Testis (tissue), 5 donors: ENCODE measurements at places on chromosomes 16 and 17. TPM values are rescaled to one million over a fixed set of nuclear protein-coding genes. Genes with fewer than 3 reads are reported as not detected.

DNA sequence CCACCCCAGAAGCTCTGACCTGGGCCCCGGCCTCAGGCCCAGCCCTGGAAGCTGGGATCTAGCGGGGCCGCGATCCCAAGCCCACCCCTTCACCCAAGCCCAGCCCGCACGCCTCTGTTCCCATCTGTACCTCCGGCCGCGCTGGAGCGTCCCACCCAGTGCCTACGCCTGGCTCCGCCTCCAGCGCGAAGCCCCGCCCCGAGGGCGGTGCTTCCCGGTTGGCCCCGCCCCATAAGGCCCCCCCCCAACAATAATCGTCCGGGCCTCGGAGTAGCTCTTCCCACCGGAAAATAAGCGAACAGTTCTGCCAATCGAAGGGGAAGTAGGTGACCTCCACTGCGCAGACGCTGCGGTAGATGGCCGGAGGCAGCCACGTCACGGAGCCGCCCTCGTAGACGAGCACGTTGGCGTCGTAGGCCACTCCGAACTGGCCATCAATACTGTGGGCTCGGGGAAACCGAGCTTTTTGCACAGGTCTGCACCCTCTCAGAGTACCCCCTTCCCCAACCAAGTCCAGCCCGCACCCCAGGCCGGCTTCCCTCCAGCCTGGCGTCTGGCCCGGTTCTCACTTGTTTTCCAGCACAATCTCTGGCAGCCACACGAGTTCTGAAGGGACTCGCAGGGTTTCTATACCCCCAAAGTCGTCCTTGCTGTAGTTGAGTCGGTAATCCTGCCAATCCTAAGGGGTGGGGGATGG is 1.1 kb downstream of the CHRNE start:
- peaks cover 8% of the 10 kb centered on the region for H3K4me1 ChIP-seq
- H3K36me3 ChIP-seq = no peaks in the 10 kb centered on the region
- H3K27ac ChIP-seq = no peak overlapping the region
- peak; percentile 54 for DNase-seq
- no peaks in the 10 kb centered on the region for H3K27me3 ChIP-seq

GRCh38 chr16:23900480-23901177 is 64.8 kb downstream of the PRKCB start:
- H3K36me3 ChIP-seq = no peaks in the 10 kb centered on the region
- H3K27me3 ChIP-seq = no peaks in the 10 kb centered on the region
- H3K4me1 ChIP-seq = peaks cover 13% of the 10 kb centered on the region
- H3K27ac ChIP-seq = no peak overlapping the region
- H3K4me3 ChIP-seq = no peak overlapping the region

DNA sequence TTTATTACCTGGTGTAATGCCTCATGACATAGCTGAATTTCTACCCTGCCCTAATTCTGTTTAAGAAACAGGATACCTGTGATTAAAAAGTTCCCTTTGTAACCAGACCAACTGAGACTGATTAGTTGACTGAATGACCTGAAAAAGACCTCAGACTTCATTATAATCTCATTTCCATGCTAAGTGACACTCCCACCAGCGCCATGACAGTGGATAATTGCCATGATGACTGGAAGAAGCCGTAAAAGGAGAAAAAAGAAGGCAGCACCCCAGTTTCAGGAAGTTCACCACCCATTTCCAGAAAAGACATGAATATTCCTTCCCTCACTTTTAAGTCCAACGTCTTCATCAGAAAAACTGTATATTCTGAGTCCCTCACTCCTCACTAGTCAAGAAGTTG is 125.6 kb upstream of the HS3ST4 start:
- no peaks in the 10 kb centered on the region for H3K36me3 ChIP-seq
- no peak for DNase-seq
- no peak overlapping the region for H3K27ac ChIP-seq
- H3K27me3 ChIP-seq = no peaks in the 10 kb centered on the region

DNA sequence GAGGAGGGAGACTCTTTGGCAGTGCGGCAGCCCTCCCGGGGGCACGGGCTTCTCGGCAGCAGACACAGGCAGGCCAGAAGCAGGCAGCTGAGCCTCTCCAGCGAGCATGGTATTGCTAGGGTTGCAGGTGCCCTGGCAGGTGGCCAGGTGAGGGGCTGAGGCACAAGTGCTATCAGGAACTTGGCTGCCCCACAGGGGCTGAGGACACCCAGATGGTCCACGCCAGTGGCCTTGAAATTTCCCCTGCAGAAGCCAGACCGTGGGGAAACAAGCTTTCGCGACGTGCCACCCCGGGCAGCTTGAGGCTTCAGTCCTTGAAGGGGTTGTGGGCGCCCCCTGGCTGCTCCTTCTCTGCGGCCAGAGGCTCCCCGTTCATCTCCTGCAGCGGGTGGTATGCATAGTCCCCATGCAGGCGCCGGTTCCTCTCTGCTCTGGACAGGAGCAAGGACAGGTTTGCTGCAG is 8.5 kb downstream of the NAGPA start:
- no peaks in the 10 kb centered on the region for H3K27me3 ChIP-seq
- H3K4me3 ChIP-seq = no peak overlapping the region
- peak; percentile 71 for DNase-seq

- no peaks in the 10 kb centered on the region for H3K27me3 ChIP-seq
- H3K4me1 ChIP-seq = peaks cover 10% of the 10 kb centered on the region
- peak; percentile 86 for DNase-seq
- H3K36me3 ChIP-seq = no peaks in the 10 kb centered on the region
These were observed 14.4 kb downstream of the MIS12 start for GRCh38 chr17:5500589-5501391.

GRCh38 chr16:23423496-23424049 is 29.4 kb downstream of the COG7 start:
- peak overlapping the region; percentile 69 for H3K27ac ChIP-seq
- no peak overlapping the region for H3K4me3 ChIP-seq
- peaks cover 4% of the 10 kb centered on the region for H3K4me1 ChIP-seq
- H3K27me3 ChIP-seq = no peaks in the 10 kb centered on the region
- DNase-seq = peak; percentile 85
- no peaks in the 10 kb centered on the region for H3K36me3 ChIP-seq

DNA sequence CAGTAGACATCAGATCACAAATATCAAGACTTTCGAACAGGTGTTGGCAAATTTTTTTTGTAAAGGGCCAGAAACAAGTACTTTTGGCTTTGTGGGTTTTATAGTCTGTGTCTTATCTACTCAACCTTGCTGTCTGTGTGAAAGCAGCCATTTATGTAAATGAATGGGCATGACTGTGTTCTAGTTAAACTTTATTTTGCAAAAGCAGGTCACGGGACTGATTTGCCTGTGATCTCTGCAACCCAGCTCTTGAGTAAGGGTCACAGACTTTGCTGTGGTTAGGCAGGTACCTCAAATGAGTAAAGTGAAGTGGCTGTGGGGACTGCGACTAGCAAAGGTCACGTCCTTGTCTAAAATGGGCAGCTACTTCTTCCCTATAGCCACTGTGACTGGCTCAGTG is 136.5 kb downstream of the FTO start:
- no peak overlapping the region for H3K27ac ChIP-seq
- DNase-seq = no peak
- H3K36me3 ChIP-seq = no peaks in the 10 kb centered on the region
- H3K27me3 ChIP-seq = no peaks in the 10 kb centered on the region

GRCh38 chr16:66752379-66752778 is 970 bp upstream of the DYNC1LI2 start:
- H3K27ac ChIP-seq = no peak overlapping the region
- H3K4me3 ChIP-seq = no peak overlapping the region
- no peaks in the 10 kb centered on the region for H3K27me3 ChIP-seq
- DNase-seq = no peak

The CEP295NL gene
- polyA plus RNA-seq = 100 TPM

The CHST5 gene
- 0.26 TPM for polyA plus RNA-seq

The CASKIN1 gene
- polyA plus RNA-seq = 2.1 TPM

The KRT14 gene
- 0.37 TPM for polyA plus RNA-seq
